Progenitor cell of endocrine pancreas (in vitro differentiated cells): ENCODE measurements at places on chromosomes 3 and 15.

- no peak for DNase-seq
Measured at GRCh38 chr3:81601707-81602305, 159.6 kb downstream of the GBE1 start.

DNA sequence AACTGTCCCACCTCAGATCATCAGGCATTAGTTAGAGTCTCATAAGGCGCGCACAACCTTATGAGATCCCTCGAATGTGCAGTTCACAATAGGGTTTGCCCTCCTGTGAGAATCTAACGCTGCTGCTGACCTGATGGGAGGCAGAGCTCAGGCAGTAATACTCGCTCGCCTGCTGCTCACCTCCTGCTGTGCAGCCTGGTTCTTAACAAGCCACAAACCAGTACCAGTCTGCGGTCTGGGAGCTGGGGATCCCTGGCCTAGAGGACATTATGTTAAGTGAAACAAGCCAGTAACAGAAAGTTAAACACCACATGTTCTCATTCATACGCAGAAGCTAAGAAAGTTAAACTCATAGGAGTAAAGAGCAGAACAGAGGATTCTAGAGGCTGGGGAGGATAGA is 47.0 kb downstream of the MAP3K13 start:
- no peak for DNase-seq

DNA sequence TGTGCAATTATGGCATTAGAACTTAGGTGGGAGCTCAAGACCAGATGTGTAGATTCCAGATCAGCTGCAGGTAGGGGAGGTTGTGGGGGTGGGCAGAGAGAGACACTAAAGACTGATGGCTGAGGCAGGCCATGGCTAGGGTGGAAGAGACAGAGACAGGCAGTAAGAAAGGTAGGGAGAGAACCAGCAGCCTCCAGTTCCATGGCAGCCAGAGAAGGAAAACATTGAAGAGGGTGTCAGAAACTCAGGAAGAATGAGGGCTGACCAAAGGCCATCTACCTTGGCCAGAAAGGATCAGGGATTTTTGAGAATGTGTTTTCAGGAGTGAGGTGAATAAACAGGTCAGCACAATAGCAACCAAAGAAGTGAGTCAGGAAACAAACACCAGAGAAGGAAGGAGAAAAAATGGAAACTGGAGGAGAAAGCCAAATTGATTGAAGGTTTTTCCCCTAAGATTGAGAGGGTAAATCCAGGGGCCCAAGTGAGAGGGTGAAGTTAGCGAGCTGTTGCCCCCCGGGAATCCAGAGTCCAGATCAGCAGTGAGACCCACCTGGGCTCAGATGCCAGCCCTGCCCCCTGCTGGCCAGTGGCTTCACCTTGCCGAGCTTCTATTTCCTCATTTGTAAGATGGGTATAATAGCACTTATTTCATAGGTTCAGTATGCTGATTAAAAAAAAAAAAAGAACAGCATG is 41.0 kb downstream of the ABHD2 start:
- DNase-seq: no peak

GRCh38 chr3:123129532-123129931 is 62.7 kb downstream of the PDIA5 start:
- no peak for DNase-seq

- DNase-seq: no peak
Measured at GRCh38 chr15:60797444-60798040, 318.6 kb upstream of the ICE2 start.

DNA sequence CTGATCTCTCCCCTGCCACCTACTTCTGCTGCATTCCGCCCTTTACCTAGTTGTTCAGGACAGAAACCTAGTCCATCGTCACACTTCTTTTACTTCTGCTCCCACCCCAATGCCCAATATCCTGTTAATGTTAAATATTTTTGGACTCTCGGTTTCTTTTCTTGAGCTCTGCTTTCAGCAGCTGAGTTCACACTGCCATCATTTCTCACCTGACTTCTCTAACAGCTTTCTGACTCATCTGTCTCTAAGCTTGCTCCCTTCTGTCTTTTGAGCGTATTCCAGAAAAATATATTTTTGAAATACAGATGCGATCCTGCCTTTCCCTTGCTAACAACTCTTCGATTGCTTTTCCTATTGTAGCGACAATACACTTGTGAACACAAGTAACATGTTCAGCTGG is 183.4 kb downstream of the KLHL25 start:
- DNase-seq: no peak

GRCh38 chr15:99320374-99321215 is 69.3 kb downstream of the LRRC28 start:
- no peak for DNase-seq

GRCh38 chr15:55241891-55242290 is 45.1 kb upstream of the RSL24D1 start:
- DNase-seq: no peak

DNA sequence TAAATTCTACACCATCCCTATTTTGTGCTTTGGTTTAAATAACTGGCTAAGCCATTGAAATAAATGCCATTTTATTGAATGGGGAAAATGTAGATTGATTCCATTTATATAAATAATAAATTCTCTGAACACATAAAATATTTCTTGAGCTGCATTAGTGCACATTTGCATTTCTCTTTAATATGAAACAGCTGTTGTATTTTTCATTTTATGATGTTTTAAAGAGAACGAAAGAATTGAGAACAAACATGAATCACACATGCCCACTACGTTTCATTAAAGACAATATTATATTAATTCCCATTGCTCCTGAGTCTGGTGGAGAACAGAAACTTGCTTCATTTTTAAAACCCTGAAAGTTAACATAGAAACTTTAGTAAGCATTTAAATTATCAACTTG is 235.7 kb upstream of the CFAP20DC start:
- no peak for DNase-seq

DNA sequence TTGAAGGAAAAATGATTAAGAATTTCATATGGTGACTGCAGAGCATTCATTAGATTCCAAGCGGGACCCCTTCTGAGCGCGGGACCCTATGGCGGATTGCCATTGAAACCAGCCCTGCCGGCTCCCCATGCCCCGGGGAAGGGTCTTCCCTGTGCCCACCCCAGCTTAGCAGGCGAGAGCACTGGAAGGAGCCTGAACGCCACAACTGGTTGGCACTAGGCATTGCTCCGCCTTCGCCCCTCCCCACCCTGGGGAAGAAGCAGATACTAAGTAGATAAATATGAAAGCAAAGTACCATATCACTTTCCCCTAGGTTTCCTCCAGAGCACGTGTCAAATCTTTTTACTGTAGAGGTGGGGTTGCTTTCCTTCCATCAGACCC is 70.7 kb downstream of the CYP19A1 start:
- no peak for DNase-seq

- no peak for DNase-seq
Measured at GRCh38 chr15:39846108-39846507, 63.5 kb upstream of the FSIP1 start.

- DNase-seq: no peak
Measured at GRCh38 chr15:93428150-93428549, 339.1 kb upstream of the RGMA start.

GRCh38 chr15:39315206-39315850 is 265.6 kb upstream of the THBS1 start:
- no peak for DNase-seq

DNA sequence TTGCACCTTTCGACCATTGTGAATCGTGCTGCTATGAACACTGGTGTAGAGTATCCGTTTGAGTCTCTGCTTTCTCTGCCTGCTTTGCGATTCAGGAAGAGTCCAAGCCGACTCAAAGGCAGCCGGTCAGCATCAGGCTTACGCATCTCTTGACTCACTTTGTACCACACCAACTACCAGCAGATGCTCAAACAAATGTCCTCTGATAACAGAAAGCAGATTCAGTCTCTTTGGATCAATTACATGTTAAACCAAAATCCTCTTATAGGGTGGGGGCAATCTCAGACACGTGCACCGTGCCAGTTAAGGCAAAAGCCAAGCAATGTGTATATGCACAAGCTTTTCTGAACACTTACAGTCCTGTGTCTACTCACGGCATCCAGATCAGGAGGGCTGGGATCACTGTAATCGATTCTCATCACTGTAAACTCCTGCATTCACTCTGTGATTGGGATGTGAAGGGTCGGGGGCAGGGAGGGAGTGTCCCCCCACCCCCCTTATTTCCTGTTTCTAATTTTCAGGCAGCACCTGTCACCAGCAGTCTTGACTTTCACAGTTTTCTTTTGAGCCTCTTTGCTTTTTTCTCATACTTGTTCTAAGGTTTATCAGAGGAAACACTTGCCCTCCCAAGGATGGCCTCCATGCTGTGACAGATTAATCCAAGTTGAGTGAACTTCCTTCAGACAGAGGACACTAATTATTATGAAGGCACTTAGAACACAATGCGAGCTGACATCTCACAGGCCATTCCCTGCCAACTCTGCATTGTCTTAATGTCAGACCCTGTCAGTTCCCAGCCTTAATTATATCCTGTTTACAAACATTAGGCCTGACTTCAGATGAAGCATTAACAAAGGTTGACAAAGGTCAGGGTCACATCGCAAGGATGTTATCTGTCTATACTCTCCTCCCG is 153.5 kb downstream of the MECOM start:
- DNase-seq: no peak

GRCh38 chr3:41158947-41159346 is 40.4 kb upstream of the CTNNB1 start:
- no peak for DNase-seq

DNA sequence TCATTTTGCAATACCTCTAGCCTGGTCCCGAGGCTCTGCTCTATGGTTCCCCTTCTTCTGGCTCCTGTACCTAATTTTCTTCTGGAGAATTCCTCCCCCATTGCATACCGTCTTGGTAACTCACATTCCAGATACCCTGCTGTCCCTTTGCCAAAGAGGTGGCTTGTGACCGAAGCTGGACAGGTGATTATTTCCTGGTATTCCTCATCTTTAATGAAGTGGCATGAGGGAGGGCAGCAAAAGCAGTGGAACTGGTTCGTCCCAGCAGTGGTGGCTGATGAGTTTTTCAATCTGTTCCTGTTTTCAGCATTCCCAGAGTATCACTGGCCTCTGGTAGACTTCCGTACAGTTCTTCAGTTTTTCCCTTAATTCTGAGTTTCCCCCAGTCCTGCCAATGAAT is 186.2 kb upstream of the CADPS start:
- DNase-seq: no peak

GRCh38 chr3:187237741-187238140 is 40.5 kb downstream of the RTP1 start:
- DNase-seq: no peak

- no peak for DNase-seq
Measured at GRCh38 chr15:80580106-80580505, 115.0 kb upstream of the ABHD17C start.

DNA sequence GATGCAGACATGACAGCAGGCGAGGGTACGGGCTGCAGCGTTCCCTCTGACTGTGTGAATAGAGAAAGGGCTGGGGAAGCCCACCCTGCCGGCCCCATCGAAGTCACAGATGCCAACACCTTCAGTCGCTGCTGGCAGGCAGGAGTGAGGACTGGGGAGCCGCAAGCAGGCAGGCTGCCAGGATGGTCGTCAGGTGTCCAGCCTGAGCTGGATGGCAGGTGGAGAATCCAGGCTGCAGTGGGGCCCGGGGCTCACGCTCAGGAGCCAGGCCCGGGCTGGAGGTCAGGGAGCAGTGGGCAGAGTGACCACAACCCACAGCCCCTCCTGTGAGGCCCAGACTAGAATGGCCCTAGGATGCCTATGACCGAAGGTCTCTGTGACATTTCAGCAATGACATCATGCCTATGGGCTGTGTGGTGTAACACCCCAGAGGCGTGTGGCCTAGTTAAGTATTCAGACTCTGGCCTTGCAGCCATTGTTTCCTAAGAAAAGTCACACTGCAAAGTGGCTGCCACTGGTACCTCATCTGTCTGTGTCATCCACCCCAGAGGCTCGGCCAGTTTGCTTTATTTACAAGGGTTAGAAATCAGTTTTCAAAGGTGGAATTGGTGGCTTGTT is 15.7 kb downstream of the PRR23E start:
- no peak for DNase-seq

- no peak for DNase-seq
Measured at GRCh38 chr15:85600001-85600400, 194.7 kb downstream of the KLHL25 start.

DNA sequence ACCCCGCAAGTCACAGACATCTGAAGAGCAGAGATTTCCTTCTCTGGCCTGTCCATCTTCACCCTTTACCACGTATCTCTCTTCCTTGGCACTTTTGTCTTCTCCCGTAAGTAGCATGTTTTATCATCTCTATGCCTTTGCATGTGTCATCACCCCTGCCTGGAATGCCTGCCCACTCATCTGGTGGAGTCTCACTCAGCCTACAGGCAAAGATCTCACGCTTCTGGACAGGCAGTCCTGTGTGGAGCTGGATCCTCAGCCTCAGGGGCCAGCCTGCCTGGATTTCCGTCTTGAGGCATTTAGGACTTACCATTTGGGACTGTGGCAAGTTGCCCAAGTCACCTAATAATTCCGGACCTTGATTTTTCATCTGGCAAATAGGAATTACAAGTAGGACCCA is 114.3 kb upstream of the CACNA2D3 start:
- no peak for DNase-seq

DNA sequence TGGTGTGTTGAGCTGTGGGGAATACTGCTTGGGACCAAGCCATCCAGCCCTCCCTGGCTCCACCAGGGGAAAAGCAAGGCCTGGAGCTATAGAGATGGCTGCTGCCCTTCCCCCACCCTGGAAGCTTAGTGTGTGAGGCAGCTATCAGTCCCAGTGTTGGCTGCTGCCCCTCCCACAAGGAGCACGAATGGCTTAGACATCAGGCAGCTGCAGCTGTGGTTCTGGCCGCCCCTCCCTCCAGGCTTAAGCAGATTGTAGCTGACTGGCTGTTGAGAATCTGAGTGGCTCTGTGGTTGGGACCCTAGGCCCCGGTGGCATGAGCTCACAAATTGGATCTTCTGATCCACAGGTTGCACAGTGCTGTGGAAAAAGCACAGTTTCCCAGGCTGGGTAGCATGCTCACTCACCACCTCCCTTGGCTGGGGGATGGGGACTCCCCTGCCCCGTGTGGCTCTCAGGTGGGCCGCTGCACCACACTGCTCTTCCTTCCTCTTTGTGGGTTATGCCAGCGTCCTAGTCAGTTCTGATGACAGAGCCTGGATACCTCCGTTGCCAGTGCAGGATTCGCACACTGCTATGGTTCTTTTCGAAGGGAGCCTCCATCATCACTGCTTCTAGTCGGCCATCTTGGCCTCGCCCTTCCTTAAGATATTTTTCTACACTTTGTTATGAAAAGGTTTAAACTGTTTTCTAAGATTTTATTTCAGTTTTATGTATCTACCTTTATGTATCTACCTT is 21.2 kb upstream of the SUCNR1 start:
- no peak for DNase-seq

- DNase-seq: no peak
Measured at GRCh38 chr3:154953538-154953937, 126.6 kb upstream of the MME start.

DNA sequence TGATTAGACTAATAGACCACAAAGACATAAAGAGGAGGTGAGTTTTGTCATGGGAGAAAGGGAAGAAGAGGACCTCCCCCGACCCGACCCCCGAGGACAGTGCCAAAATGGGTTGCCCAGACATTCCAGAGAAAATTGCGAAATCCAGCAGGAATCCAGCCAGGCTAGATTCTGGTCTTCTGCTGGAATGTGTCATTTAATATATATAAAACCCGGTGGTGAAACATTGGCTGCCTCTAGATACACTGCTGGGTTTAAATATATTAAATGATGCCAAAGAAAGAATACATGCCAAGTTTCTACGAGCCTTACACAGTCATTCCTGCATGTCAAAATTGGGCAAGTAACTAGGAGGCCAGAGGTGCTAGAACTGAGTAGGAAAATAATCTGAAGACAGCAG is 45.3 kb upstream of the SPESP1 start:
- DNase-seq: no peak

- DNase-seq: no peak
Measured at GRCh38 chr3:187721055-187721454, 18.7 kb upstream of the RTP2 start.

- DNase-seq: no peak
Measured at GRCh38 chr15:33963831-33964664, 4.2 kb upstream of the CHRM5 start.
